Heart left ventricle (tissue), 16 donors: ENCODE measurements at places on chromosomes 7 and 10. TPM values are rescaled to one million over a fixed set of nuclear protein-coding genes. Genes with fewer than 3 reads are reported as not detected.

Gene CD36
- 1,087 TPM for total RNA-seq

GRCh38 chr7:2894118-2894940 is 50.2 kb upstream of the GNA12 start:
- no peak overlapping the region for H3K4me3 ChIP-seq
- H3K36me3 ChIP-seq: no peaks in the 10 kb centered on the region
- no peak overlapping the region for H3K27ac ChIP-seq
- DNase-seq: no peak

DNA sequence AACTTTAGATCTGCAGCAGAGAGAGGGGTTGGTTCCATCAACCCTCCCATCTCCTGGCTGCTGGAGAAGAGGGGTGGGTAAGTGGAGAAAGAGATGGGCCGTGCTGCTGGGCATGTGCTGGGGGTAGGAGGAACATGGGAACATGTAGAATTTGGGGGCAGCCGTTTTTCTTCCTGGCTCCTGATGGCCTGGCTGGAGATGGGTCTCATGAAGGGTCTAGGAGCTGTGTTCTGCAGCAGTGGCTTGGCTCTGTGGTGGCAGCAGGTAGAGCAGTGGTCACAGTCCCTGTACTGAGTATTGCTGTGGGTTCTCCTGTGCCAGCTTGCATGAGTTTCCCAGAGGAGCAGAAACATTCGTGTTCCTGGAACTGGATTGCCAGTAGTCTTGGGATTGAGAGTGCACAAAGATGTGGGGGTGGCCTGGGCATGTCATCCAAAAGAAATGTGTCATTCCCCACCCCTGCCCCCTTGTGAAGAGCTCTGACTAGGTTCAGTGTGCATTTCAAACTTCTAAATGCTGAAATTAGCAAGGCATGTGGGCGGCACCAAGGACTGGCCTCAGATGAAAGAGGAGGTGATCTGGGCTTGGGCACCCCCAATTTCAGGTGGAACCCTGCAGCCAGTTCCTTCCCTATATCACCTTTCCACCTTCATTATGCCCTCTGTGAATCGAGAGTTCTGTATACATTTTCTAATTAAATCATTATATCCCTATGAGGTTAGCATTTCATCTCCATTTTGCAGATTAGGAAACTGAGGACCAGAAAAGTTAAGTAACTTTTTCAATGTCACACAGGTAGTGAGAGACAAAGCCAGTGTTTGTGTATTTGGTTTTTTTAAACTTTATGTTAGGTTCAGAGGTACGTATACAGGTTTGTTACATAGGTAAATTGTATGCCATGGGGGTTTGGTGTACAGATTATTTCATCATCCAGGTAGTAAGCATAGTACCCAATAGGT is 2.1 kb downstream of the CHST3 start:
- peak overlapping the region; percentile 70 for H3K4me3 ChIP-seq
- peak overlapping the region; percentile 93 for H3K27ac ChIP-seq
- DNase-seq: no peak

GRCh38 chr7:68183176-68183575 is 1186.5 kb downstream of the TYW1 start:
- H3K4me1 ChIP-seq: no peaks in the 10 kb centered on the region
- no peak for DNase-seq
- H3K4me3 ChIP-seq: no peak overlapping the region
- H3K27me3 ChIP-seq: no peaks in the 10 kb centered on the region
- no peaks in the 10 kb centered on the region for H3K36me3 ChIP-seq

GRCh38 chr7:101173752-101174244 is 6.3 kb downstream of the NAT16 start:
- H3K4me3 ChIP-seq: no peak overlapping the region
- H3K27ac ChIP-seq: no peak overlapping the region
- no peaks in the 10 kb centered on the region for H3K36me3 ChIP-seq
- H3K4me1 ChIP-seq: peaks cover 32% of the 10 kb centered on the region
- H3K27me3 ChIP-seq: peaks cover 99% of the 10 kb centered on the region
